Fibroblast of skin of left biceps (primary cell): ENCODE measurements at places on chromosomes 4 and X.

DNA sequence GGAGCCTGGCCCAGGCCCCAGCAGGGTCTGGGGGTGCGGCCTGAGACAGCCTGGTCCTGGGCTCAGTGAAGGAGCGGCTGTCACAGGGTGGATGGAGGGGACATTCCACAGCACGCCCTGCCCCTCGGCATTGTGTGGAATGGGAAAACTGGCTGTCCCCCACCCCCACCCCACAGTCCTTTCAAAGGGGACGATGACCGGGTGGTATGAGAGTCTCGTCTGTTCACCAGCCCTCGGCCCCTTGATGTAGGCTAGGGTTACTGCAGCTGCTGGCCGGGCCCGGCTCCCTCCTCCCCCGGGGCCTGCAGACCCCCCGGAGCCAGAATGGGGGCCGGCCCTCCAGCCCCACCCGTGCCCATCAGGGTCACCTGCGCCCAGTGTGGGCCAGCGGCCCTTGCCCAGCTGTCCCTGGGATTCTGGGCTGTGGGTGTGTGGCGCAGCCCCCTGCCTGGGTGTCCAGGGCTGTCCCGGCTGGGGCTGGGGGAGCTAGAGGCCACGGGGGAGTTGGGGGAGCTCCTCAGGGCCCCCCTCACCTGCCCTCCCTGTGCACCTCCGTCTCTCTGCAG is 11.7 kb downstream of the FGFRL1 start:
- no peak for DNase-seq

GRCh38 chrX:63812823-63813222 is 27.8 kb upstream of the ARHGEF9 start:
- no peak for DNase-seq

- DNase-seq, result no peak
Observed at GRCh38 chrX:151604931-151605330, 41.5 kb downstream of the PASD1 start.

GRCh38 chr4:20253735-20254409 is 2.2 kb downstream of the SLIT2 start:
- DNase-seq, result no peak

GRCh38 chrX:150768132-150768485 is 74.9 kb downstream of the MTMR1 start:
- DNase-seq, result no peak

- no peak for DNase-seq
Observed at GRCh38 chr4:74428276-74428675, 16.7 kb upstream of the AREG start.

DNA sequence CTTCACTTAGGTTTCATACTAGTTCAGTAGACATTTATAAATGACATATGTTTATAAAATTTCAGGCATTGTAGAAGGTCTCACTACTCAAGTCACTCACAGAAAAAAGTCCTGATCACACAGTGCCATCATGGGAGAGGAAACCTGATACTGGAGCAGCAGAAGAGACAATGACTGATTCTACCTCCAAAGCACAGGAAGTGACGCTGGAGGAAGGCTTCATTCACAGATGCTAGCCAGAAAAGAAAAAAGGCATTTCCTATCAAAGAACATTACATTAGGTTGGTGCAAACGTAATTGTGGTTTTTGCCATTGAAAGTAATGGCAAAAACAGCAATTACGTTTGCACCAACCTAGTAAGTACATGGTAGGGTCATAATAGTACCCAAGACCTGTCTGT is 79.5 kb downstream of the RASGEF1B start:
- DNase-seq, result no peak

GRCh38 chr4:2281575-2282343 is 19.9 kb upstream of the MXD4 start:
- no peak for DNase-seq

DNA sequence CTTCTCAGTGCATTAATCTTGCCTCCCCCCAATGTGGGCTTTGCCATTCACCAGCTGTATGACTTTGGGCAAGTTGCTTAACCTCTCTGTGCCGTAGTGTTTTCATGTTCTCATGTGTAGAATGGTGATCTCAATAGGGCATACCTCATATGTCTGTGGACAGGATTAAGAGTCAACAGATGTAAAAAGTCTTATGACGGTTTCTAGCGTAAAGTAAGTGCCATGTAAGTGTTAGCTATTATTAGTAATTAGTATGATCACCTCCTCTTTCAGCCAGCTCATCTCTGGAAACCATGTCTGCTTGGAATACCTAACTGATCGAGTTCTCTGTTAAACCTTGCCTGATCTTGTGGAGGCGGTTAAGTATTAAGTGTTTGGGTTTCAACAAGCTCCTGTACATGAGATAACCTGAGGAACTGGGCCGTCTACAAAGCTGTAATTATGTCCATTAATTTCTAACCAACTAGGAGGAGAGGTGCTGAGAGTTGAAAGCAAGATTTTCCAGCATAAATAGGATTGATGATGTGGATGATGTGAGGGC is 66.3 kb downstream of the TSC22D3 start:
- DNase-seq, result no peak

DNA sequence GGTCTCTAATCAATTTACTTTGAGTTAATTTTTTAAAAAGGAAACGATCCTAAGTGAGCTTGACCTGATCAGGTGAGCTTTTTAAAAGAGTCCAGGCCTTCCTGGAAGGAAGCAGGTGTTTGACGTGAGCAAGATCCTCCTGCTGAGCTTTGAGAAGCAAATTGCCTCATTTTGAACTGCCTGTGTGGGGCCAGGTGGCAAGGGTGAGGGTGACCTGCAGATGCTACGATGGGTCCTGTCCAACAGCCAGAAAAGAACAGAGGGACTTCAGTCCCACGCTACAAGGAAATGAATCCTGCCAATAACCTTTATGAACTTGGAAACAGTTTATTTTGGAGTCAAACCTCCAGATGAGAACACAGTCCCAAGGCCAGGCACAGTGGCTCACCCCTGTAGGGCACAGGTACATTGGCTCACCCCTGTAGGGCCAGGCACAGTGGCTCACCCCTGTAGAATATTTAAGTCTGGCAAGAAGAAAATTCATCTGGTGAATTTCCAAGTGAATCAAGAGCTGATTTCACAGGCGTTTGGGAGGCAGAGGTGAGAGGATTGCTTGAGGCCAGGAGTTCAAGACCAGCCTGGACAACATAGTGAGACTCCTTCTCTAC is 58.1 kb downstream of the CASP3 start:
- DNase-seq, result no peak

DNA sequence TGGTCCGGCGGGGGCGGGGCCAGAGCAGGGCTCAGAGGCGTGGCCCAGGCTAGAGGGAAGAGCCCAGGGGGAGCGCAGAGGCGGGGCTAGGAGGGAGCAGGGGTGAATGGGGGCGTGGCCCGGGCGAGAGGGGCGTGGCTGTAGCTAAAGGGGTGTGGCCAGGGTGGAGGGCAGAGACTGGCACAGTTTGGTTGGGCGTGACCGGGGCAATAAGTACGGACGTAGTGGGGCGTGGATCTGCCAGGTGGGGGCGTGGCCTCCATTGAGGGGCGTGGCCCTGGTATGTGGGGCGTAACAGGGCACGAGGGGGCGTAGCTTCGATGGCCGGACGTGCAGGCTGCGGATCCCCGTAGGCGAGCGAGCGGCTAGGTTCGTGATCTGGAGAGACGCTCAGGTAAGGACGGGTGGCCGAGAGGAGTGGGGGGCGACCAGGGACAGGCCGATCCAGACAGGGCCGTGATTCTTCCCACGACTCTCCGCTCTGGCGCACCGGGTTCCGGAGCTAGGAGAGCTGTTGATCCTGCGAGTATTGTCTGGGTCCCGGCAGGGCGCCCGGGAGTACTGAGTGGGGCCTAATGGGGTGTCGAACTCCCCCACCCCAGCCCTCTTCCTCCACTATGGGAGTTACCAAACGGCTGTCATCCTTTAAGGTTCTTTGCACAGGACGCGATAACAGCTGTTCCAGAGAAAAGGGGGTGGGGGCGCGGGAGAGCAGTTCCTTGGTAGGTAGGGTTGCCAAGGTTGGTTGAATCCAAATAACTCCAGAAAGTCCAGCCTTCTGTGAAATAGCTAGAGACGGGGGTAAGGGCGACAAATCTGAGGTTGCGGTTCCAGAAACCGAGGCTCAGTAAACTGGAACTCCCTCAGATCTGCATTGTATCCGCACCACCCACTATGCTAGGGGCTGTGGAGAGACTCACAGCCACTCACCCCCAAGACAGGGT is at the start of gene CA5B:
TSS of gene CA5B (plus strand) at position 312 of the 944 bp plus-strand sequence. CDS start 11,754 bp downstream, outside the sequence.
- DNase-seq, result peak; percentile 20

DNA sequence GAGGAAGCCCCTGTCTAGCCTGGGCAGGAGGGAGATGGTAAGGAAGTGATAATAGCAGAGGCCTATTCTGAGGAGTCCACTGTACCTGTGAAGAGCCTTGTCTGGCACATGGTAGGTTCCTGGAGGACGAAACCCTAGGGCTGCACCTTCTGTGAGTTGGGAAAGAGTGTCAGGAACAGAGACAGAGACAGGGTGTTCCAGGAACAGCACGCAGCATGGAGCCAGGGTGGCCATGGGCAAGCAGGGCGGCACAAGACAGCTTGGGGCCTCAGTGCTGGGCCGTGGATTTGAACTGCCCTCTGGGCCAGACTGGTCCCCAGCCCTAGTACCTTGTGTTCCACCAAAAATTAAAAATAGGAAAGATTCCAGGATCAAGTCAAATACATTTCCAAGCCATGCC is 272.5 kb downstream of the EVC2 start:
- DNase-seq, result no peak

DNA sequence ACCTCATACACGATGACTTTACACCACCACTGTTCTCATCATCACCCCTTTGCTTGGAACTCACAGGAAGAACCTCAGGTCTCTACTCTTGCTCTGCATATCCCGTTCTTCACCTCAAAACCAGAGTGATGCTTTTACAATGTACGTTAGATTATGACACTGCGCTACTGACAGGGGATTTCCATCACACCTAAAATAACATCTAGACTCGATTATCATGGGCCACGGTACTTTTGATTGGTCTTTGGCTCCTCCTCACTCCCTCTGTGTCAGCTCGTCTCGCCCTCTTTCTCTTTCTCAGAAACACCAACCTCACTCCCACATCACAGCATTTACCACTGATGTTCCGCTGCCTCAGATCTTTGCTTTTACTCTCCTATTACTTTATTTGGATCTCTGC is 172.4 kb downstream of the TLL1 start:
- DNase-seq, result no peak

DNA sequence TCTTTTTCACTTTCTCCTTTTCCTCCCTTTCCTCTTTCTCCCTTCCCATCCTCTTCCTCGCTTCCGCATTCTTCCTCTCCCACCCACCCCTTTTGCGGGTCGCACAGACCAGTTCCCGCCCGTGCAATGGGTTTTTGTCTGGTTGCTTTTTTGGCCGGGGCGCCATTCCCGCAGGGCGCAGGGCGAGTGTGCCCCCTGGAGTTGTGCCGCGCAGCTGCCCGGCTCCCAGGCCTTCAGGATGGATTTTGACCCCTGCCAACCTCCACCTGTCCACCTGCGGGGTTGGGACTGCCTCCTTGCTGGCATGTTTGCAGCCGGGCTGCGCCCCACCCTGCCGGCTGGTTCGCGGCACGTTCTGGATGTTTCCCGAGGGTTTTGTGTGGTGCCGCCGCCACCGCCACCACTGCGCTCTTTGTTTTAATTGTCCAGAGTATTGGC is 578 bp upstream of the SEL1L3 start:
- no peak for DNase-seq

DNA sequence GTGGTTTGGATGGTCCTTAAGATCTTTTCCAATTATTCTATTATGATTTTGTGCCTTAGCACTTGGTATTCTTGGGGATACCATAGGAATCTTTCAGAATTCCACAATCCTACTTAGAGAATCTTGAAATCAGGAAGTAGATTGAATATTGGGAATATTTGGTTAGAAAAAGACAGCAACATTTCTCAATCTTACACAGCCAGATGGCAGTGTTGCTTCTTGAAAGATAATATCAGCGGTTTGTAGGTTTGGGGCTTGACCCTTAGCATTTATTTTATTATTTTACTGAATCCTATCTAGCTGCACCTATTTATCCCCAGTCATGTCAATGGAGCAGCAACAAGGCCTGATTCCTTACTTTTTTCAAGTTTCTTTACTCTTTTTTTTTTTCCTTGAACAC is 28.6 kb downstream of the MAGEB1 start:
- no peak for DNase-seq

DNA sequence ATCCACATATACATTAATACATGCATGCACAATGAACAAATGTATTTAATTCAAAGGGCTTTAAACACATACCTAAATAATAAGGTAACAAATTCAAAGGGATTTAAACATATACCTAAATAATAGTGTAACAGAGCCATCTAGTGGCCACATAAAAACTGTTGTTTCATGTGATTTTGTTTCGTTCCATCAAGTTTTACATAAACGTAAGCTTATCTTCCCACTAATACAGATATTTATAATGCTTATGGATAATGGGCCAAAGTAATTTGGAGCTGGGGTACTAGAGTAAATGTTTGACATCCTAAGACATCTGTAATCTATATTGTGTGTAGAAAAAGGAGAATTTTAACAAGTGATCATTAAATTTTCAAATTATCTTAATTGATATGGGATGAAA is 82.3 kb downstream of the PRSS12 start:
- DNase-seq, result no peak

- DNase-seq, result no peak
Observed at GRCh38 chr4:52750213-52750612, 1.0 kb downstream of the ERVMER34-1 start.

- no peak for DNase-seq
Observed at GRCh38 chrX:132662844-132663243, 174.0 kb upstream of the MBNL3 start.

DNA sequence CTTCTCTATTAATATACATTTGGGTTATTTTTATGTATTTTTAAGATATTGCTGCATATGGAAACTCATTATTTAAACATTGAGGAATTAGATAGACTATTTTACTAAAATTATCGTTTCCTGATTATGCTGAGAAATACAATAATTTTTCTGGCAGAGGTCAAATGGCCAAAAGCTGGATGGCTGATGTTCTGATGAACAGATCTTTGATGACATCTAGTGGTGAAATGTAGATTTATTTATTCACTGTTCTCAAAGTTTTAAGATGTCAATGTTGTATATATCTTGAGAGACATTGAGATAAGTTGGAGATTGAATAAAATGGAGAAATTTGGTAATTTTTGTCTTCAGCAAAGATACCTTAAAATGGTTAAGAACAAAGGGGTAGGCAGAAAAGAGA is 96.2 kb downstream of the UGT8 start:
- no peak for DNase-seq

DNA sequence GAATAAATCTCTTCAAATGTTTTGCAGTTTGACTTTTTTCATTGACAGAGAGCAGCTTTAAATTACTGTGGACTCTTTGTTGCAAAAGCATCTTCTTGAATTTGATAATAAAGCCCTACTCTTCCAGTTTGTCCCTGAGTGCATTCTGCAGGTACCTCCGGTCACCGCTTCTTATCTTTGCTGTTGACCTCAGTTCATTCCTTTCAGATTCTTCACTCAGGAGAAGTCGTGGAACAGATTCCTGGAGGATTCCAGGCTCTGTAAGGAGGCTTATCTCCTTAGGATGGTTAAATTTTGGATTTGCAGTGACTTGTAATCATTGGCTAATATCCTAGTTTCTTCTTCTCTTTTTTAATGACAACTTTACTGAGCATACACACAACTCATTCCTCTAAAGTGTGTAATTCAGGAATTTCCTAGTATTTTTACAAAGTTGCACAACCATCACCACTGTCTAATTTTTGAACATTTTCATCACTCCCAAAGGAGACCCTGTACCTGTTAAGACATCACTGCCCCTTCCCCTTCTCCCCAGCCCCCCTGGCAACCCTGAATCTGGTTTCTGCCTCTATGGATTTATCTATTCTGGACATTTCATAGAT is 22.0 kb downstream of the TBL1X start:
- no peak for DNase-seq

GRCh38 chrX:872090-872489 is 241.5 kb downstream of the SHOX start:
- DNase-seq, result no peak
